ENCODE measurements at places on chromosomes 3 and 15. TPM values are rescaled to one million over a fixed set of nuclear protein-coding genes. Genes with fewer than 3 reads are reported as not detected.

DNA sequence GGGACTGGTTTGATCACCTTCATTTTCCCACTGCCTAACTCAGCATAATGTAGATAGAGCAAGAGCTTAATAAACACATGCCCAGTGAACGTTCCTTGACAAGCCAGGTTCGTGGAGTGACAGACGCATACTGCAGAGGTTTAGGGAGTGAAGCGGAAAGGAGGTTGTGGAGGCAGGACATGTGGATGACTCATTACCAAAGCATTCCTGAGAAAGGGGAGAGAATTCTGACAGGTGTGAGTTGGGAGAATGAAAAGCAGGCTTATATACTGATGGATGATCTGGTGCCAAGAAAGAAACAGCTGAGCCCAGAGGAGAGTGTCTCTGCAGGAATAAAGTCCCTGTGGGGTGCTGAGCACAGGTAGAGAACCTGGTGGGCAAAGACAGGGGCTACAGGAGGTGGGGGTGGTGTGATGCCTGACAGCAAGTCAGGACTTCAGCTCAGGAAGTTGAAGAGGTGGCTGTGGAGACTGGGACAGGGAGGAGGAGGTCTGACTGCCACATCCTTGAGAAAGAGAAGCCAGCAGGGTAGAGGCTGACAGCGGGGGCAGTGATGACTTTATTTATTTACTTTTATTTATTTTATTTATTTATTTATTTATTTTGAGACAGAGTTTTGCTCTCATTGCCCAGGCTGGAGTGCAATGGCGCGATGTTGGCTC lies 2.4 kb upstream of the RPL29 start:
- no peak for DNase-seq

DNA sequence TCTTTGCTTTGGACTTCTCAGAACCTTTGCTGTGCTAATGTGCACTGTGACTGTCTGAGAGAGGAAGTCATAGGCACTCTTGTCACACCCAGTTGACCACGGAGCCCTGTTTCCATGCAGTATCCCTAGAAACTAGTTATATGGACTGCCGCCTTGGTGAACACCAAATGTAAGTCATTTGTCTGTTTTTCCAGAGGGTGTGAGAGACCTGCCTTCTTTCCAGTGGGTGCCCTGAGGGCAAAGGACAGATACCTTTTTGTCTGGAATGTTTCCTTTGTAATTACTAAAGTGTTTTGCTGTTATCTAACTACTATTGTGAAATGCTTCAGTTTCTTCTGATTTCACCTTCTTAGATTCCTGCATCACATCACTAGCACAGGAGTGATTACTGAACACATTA lies 91.8 kb downstream of the LARS2 start:
- DNase-seq = peak; percentile 37

GRCh38 chr3:52123106-52123725 lies 31.0 kb downstream of the POC1A start:
- DNase-seq = peak; percentile 78

DNA sequence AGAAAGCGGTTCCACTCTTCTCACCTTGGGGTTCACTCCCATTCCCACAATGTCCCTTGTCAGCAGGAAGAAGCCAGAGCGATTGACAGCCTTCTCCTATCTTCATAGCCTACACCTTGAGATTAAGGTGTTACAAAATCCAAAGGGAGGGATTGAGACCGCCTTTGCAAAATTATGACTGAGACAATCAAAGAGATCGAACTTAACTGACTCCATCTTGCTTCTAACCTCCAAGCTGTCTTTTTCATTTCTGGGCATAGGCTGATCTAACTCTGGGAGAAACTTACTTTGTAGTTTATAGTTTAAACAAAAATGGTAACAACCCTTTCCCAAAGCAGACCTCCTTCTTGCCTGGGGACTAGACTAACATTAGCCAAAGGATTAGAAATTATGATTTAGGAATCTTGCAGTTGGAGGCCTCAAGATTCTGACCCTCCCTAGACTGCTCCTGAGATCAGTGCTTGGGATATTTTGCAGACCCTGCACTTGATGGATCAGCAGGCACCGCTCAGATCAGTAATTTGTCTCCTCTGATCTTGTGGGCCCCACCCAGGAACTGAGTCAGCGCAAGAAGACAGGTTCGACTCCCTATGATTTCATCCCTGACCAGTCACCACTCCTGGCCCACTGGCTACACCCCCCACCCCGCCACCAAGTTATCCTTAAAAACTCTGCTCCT lies 40.0 kb downstream of the PAQR5 start:
- no peak for DNase-seq

DNA sequence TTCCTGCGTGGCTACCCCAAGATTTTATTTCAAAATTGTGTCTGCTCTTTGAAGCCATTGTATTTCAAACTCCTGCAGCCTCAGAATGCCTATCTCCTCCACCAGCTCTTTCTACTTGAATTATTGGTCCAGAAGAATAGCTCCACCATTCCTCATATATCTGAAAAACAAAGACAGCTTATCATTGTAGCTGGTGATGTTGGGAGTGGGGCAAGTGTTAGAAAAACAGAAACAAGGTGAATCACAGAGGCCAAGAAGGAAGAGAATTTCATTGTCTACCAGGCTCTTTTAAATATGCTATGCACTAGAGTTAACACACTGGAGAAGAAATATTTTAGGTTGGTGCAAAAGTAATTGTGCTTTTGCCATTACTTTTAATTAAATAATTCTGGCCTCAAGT lies 307.9 kb upstream of the ROPN1 start:
- DNase-seq = no peak

- DNase-seq = no peak
These were observed 13.7 kb downstream of the CCR8 start for GRCh38 chr3:39343076-39343717.

GRCh38 chr3:69201658-69202057 lies 79.3 kb upstream of the LMOD3 start:
- DNase-seq = peak; percentile 60

GRCh38 chr3:158766364-158766763 lies 34.1 kb upstream of the RARRES1 start:
- DNase-seq = no peak

The CLSTN2 gene
- total RNA-seq = 0.98 TPM

The SKOR1 gene
- total RNA-seq = 0.47 TPM

GRCh38 chr3:157487339-157487738 lies 15.9 kb downstream of the VEPH1 start:
- no peak for DNase-seq

GRCh38 chr15:42784705-42785104 lies 47.8 kb upstream of the CDAN1 start:
- no peak for DNase-seq

DNA sequence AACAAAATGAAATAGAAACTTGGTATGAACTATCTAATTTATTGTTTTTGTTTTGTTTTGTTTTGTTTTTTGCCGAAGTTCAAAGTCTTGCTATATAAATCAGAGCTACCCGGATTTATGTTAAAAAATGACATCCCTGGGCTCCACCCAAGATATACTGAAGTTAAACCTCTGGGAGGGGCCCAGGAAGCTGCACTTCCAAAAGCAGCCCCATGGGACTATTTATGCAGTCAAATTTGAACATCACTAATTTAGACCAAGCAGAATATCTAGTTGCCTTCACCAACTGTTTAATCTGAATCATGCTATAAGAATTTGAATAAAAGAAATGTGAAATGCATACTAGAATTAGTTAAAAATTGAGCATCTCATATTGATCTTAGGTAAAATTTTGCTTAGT lies 32.2 kb downstream of the PEX5L start:
- no peak for DNase-seq

DNA sequence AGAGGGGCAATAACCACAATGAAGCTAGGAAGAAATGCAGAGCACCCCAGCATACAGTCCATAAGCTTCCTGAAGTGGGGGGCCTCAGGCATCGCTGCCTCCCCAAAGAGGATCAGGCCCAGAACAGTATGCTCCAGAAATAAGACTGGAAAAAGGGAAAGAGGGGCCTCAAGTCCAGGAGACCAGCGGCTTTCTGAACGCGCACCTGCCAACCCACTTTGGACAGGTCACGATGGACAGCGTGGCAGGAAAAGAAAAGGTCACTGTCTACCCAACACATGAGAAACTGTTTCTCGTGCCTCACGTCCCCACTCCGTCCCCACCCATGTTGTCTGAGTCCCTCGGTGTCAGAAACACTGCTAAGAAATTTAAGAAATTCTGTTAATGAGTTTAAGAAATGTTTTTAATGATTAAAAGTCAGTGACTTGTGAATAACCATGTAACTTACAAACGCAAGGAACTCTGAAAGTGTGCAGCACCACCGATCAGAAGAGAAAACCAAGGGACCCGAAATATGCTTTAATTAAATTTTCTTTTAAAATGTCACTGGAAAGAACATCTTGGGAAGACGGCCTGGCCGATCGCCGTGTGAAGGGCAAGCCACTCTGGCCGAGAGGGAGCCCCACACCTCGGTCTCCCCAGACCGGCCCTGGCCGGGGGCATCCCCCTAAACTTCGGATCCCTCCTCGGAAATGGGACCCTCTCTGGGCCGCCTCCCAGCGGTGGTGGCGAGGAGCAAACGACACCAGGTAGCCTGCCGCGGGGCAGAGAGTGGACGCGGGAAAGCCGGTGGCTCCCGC lies 1.7 kb upstream of the PPARG start:
- peak; percentile 52 for DNase-seq

The TGM5 gene
- total RNA-seq = not detected

GRCh38 chr15:94456226-94456625 lies 224.9 kb downstream of the MCTP2 start:
- DNase-seq = no peak

DNA sequence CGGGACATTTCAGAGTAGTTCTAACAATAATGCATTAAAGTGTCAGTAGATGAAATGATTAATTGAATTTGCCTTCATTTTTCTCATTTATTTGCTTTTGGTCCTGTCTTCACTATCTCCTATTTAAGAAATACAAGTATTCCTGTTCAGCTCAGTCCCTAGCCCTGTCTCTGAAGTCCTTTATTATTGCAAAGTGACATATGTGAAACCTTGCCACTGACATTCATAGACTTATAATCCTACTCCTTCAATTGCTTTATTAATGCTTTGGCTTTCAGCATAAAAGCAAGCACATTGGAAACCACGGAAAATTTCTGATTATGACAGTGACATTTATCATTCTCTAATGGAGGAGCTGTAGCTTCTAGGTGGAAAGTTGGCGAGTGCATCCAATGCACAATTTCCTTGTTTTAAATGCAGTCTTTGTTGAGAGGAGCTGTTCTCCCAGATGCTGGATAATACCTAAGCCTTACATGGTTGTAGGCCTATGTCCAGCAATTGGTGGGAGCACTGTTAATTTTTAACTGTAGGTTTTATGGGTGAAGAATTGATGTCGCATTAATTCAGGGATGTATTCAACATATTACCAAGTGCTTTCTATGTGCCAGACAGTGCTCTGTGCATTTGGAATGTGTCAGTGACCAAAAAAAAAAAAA lies 337.8 kb downstream of the FEZF2 start:
- no peak for DNase-seq

The TMEM108 gene
- total RNA-seq = 0.40 TPM

DNA sequence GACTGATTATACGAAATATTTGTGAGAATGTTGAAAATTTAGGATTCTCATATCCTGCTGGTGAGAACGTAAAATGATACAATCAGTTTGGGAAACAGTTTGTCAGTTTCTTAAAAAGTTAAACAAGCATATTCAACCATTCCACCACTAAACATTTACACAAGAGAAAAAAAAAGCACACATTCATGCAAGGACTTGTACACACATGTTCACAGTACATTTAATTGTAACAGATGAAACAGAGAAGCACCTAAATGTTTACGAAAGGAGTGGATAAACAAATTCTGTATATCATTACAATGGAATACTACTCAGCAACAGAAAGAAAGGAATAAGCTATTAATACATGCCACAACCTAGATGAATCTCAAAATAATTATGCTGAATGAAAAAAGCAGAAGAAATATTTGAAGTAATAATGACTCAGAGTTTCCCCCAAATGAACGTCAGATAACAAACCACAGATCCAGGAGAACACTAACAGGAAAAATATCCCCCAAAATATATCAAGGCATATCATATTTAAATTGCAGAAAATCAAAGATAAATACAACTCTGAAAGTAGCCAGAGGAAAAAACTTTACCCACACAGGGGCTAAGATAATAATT lies 14.3 kb downstream of the ANKRD28 start:
- no peak for DNase-seq

DNA sequence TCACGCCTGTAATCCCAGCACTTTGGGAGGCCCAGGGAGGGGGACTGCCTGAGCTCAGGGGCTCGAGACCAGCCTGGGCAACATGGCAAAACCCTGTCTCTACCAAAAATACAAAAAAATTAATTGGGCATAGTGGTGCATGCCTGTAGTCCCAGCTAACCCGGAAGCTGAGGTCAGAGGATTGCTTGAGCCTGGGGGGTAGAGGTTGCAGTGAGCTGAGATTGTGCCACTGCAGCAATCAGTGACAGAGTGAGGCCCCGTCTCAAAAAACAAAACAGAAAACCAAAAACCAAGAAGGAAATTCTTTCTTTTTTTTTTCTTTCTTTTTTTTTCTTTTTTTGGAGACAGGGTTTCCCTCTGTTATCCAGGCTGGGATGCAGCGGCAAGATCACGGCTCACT lies 3.5 kb downstream of the SPATA12 start:
- DNase-seq = no peak

The BUB1B gene
- 2.9 TPM for total RNA-seq

GRCh38 chr3:14289590-14290461 lies 111.2 kb downstream of the LSM3 start:
- peak; percentile 43 for DNase-seq

GRCh38 chr15:99170476-99171065 lies 65.7 kb downstream of the SYNM start:
- no peak for DNase-seq

The KLHL6 gene
- 3.6 TPM for total RNA-seq

- no peak for DNase-seq
These were observed 173.6 kb upstream of the BHLHE40 start for GRCh38 chr3:4805662-4806061.

The CLDN11 gene
- total RNA-seq = 7.7 TPM

DNA sequence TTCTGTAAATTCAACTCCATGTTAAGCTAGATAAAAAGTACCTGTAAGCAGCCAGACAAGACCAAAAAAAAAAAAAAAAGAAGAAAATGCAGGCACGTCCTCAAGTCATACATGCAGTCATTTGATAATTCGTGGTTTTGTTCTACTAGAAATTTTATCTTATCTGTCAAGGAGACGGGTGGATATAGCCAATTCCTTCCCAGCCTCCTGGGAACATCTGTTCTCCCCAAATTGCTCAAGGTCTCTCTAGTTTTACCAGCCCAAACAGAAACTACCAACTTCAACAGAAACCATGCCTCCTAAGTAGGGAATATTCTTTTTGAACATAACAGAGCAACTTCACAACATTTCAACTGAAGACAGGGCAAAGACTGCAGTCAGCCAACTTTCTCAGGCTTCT lies 19.5 kb downstream of the RYK start:
- no peak for DNase-seq

The DVL3 gene
- total RNA-seq = 63.2 TPM

- peak; percentile 15 for DNase-seq
These were observed 44.9 kb upstream of the DGKG start for GRCh38 chr3:186406669-186407635.

GRCh38 chr3:11835028-11835639 lies 11.6 kb downstream of the TAMM41 start:
- DNase-seq = no peak

DNA sequence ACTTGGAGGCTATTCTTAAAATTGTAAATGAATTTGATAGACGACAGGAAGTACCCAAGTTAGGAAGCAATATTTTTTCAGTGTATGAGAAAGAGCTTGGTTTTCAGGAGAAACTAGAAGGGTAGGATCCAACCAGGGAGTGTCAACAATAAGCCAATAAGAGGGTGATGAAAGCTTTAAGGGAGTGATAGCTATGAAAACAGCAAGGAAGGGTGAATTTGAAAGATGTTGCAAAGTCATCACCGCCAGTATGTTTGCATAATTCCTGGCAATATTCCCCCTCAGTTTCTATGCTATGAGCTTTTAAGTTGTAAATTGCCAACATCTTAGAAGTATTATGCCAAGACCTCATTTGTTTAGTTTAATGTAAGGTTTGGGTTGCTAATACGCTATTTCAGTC lies 11.8 kb upstream of the CSTA start:
- no peak for DNase-seq

The TAGLN3 gene
- 0.37 TPM for total RNA-seq
